ENCODE measurements at places on chromosomes 6 and 20.

GRCh38 chr6:137217801-137218472 lies 1.2 kb downstream of the IFNGR1 start:
- no peak for DNase-seq

DNA sequence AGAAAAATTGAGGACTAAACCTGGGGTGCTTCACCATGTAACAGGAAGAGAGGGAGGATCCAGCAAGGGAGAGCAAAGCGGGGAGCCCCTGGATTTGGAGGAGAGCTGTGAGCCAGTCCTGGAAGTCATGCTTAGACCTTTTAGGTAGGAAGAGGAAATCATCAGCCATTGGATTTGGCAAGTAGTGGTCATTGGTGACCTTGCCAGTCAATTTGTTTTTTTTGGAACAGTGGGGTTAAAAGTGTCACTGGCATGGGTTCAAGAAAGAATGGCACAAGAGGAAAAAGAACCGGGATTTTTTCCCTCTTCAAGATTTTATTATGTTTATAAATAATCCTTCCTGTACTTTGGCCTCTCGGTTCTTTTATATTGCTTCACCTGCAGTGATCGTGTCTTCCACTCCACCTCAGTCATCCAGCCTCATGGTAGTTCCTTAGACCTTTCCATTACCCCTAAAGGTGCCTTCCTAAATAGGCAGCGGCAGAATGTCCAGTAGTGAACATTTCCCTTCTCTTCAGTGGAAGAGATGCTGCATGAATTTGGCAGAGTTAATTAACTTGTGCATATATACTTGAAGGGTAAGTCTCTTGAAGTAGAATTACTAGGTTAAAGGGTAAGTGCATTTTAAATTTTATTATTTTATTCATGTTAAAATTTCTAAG lies 124.7 kb downstream of the QKI start:
- no peak for DNase-seq

- no peak for DNase-seq
Measured at GRCh38 chr6:159490298-159490937, 202.6 kb downstream of the SOD2 start.

GRCh38 chr20:45459606-45460005 lies 9.9 kb upstream of the WFDC2 start:
- no peak for DNase-seq

All from fibroblast of skin of back (primary cell).